ENCODE measurements at places on chromosomes 2 and 18. TPM values are rescaled to one million over a fixed set of nuclear protein-coding genes. Genes with fewer than 3 reads are reported as not detected.

The TMEM178A gene
- 28.7 TPM for total RNA-seq

DNA sequence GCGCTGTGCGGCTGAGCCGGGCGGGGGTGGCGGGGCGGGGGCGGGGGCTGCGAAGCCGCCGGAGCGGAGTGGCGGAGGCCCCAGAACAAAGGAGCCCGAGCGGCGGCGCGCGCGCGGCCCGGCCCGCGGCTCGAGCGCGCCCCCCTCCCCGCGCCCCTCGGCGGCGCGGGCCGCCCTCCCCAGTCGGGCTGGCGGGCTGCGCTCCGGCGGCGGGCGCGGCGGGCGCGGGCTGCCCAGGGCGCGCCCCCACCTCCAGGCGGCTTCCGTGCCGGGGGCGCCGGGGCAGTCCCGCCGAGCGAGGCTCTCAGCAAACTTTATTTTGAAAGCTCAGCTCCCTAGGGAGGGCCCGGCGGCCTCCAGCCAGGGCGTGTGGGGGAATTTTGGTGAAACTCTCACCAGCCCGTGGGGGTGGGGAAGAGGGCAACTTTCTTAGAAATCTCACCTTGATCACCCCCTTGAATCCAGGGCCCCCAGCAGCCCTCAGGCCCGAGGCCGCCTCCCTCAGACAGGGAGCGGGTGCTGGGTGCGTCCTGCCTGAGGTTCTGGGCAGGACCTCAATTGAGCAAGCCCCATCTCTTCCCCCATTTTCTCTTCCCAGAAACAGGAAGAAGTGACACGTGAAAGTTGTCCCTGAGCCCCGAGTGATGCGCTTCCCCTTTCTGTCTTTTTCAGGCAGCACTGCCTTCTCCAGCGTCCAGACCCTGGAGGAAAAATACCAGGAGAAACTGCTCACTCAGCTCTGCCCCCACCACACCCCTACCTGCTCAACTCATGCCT, 786 bp downstream of the TET3 start:
- no peak for DNase-seq

- DNase-seq = no peak
Observed at GRCh38 chr18:79182047-79182713, 113.0 kb downstream of the ATP9B start.

- peak; percentile 48 for DNase-seq
Observed at GRCh38 chr2:187435756-187436155, 12.3 kb downstream of the CALCRL start.

- DNase-seq = no peak
Observed at GRCh38 chr2:26675651-26676255, 16.8 kb upstream of the KCNK3 start.

DNA sequence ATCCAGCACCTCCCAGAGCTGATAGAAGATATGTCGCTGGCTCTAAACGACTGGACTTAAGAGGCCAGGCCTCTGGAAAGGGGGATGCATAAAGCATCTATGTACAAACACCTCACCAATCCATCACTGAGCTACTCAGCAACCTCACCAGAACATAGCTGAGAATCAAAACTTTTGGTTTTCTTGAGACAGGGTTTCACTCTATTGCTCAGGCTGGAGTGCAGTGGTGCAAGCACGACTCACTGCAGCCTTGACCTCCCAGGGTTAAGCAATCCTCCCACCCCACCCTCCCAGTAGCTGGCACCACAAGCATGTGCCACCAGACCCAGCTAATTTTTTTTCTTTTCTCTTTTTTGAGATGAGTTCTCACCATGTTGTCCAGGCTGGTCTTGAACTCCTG, 62.9 kb upstream of the MSH6 start:
- DNase-seq = no peak

DNA sequence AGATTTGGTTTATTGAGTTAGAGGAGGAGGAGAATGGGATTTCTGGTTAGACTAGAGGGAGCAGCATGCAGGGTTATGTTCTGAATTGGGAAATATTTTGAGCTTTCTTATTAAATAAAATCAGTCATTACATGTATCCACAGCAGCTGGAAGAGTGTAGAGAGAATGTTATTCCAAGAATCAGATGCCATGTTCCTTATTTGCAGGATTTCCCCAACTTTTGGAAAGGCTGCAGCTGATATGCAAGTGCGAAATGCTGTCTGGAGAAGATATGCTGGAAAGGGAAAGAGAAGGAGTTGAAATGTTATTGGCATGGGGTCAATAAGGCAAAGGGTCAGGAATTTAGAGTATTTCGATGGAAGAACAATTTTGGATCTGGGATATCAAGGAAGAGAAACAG, 255.8 kb downstream of the MTX2 start:
- DNase-seq = no peak

GRCh38 chr2:230940471-230940815, 15.4 kb upstream of the GPR55 start:
- DNase-seq = no peak

- DNase-seq = no peak
Observed at GRCh38 chr2:19775315-19775714, 126.5 kb downstream of the TTC32 start.

DNA sequence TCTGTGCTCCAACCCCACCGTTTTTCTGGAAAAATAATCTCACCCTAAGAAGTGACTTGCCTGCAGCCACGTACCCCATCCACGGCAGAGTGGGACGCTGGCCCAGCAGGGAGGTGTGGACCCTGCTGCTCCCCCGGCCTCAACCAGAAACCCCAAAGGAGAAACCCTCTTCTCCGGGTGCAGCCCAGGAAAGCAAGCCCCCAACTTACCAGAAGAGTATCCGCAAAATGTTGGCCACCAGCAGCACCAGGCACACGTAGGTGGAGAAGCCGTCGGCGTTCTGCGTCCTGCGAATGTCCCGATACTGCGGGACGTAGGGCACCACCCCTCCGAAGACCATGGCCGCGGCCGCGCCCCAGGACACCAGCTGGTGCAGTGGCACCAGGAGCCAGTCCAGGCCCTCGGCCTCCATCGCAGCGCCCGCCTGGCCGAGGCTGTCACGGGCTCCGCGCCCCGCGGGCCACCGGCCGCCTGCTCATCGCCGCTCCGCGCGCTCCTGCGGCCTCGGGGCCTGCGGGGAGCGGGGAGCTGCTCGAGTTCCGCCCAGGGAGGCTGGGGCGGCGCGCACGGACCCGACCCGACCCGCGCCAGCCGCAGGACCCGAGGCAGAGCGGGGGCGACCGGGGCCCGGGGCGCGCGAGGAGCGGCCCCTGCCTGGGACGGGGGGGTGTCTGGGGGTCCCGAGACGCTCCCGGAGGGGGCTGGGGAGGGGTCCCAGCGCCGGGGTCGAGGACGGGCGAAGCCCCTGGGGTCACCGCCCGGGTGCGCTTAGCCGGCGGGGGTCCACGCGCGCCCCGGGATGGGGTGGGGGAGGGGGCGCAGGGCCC, 725 bp downstream of the SLC66A2 start:
- DNase-seq = no peak

GRCh38 chr2:26573241-26573925, 67.8 kb downstream of the CIB4 start:
- no peak for DNase-seq

Data from astrocyte (in vitro differentiated cells and primary cell).